ENCODE measurements at places on chromosomes 2 and 18. TPM values are rescaled to one million over a fixed set of nuclear protein-coding genes. Genes with fewer than 3 reads are reported as not detected.

Gene ANKAR
- polyA plus RNA-seq, result 10.0 TPM

Gene MYL1
- not detected for polyA plus RNA-seq

Gene NAT8
- polyA plus RNA-seq, result not detected

Gene RRM2
- 1.0 TPM for polyA plus RNA-seq

Gene FHL2
- polyA plus RNA-seq, result 0.15 TPM

Gene LBH
- polyA plus RNA-seq, result 163 TPM

Gene CD8B2
- not detected for polyA plus RNA-seq

Gene ACVR1C
- 0.23 TPM for polyA plus RNA-seq

Gene LYPD1
- not detected for polyA plus RNA-seq

Gene HOXD4
- not detected for polyA plus RNA-seq

Gene FSIP2
- not detected for polyA plus RNA-seq

Gene ABHD1
- 0.35 TPM for polyA plus RNA-seq

Gene NEB
- 1.4 TPM for polyA plus RNA-seq

Gene KLHL41
- not detected for polyA plus RNA-seq

Gene DUSP19
- 0.50 TPM for polyA plus RNA-seq

Gene ALLC
- not detected for polyA plus RNA-seq

Gene NOSTRIN
- not detected for polyA plus RNA-seq

Gene TEKT4
- polyA plus RNA-seq, result not detected
